ENCODE measurements at places on chromosomes 2 and 18.

DNA sequence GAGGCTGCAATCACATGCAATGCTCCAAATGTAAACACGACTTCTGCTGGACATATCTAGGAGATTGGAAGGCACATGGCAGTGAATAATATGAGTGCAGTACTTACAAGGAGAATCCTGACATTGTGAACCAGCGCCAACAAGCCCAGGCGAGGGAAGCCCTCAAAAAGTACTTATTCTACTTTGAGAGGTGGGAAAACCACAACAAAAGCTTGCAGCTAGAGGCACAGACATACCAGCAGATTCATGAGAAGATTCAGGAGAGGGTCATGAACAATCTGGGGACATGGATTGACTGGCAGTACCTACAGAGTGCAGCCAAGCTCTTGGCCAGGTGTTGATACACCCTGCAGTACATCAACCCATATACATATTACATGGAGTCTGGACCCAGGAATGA is 475.7 kb upstream of the CDH2 start:
- DNase-seq, result no peak

DNA sequence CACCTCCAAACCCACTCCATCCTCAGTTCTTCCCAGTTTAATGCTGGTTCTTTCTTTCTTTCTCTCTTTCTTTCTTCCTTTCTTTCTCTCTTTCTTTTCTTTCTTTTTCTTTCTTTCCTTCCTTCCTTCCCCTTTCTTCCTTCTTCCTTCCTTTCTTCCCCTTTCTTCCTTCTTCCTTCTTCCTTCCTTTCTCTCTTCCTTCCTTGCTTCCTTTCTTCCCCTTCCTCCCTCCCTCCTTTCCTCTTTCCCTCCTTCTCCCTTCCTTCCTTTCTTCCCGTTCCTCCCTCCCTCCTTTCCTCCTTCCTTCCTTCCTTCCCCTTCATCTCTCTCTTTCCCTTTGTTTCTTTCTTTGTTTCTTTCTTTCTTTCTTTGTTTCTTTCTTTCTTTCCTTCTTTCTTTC is 50.9 kb downstream of the PDCL3 start:
- no peak for DNase-seq

- DNase-seq, result no peak
Measured at GRCh38 chr2:149467436-149467835, 120.1 kb downstream of the MMADHC start.

- no peak for DNase-seq
Measured at GRCh38 chr2:102618452-102619413, 620 bp upstream of the SLC9A2 start.

DNA sequence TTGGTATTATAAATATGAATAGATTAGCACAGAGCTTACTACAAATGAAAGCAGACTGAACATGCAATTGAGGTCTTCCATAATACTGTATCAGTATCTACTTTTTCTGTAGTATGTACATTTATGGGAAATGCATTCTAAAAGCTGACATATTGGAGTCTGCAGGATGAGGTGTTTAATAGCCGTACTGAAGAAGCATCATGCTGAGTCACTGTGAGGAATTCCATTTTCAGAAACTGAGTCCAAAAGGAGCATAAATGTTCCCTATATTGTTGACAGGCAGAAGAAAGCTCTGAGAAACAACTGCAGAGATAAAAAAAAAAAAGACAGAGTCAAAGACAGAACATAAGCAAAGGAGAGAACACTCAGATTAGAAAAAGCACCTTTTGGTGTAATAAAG is 366.7 kb upstream of the SPHKAP start:
- no peak for DNase-seq

DNA sequence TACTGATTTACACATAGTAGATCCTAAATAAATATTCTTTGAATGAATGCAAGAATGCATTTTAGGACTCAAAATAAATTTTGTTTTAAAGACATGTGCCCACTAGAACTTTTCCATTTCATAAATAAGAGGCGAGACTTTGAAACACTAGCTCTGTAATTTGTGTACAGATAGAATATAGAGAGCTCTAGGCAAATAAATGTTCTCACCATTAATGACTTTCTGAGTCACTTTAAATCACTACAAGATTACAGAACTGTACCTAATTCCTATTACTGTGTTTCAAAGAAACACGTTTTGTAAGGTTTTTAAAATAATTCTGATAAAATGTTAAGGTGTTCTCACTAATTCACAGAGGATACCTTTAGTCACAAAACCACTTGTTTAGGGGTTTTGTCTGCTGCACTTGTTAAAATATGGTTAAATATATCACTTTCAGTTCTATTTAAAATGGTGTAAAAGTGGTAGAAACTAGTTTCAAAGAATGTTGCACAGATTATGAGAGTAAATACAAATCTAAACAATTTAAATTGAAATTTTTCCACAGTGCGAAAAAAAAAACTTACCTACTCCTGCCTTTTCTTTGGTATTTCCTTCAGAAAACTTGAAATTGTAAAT is 158.7 kb upstream of the ZC3H15 start:
- DNase-seq, result no peak

DNA sequence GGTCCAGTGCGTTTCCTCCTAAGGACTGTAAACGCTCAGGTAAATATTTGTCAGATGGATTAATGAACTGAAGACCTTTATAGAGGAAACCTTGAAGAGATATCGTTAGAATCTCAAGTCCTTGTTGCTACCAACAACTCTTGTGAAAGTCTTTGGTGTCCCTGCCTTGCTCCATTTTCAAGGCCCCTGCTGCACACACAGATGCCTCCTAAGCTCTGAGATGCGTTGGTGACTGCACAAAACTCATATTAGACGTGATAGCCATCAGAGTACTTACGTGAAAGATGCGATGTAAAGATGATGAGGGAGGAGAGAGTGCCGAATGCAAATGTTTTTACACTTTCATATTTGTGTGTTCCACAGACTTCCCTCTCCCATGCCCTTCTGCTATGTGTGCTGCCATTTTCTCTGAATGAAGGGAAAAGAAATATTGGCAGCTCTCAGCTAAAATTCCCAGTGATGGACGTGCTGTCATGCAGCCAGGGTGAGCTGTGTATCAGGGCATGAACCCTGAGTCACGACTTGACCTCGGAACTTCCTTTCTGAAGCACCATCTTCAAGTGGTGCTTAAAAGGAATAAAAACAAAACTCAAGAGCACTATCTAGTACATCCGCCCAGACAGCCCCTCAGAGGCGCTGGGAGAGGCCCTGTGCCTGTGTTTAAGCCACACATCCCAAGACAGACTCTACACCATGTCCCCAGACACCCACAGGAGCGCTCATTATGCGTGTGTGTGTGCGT is 117.4 kb downstream of the FAM210A start:
- DNase-seq, result peak; percentile 63

DNA sequence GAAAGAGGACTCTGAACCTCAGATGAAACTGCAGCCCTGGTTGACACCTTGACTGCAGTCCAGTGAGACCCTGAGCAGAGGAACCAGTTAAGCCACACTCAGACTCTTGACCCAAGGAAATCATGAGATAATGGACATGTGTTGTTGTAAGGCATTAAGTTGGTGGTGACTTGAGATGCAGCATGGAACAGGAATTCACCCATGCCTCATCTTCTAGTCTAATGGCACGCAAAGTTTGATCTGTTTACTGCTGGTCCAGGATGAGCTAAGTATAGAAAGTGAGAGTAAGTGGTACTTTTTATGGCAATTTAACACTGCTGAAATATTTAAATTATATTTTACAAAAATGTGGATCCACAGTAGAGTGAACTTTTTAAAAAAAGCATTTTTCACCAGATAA is 51.3 kb upstream of the LTBP1 start:
- DNase-seq, result no peak

GRCh38 chr2:6793371-6793770 is 72.3 kb downstream of the CMPK2 start:
- DNase-seq, result no peak

GRCh38 chr2:240856151-240856980 is 12.3 kb upstream of the AGXT start:
- DNase-seq, result no peak

- DNase-seq, result no peak
Measured at GRCh38 chr2:240498958-240499260, 58.9 kb downstream of the ANKMY1 start.

DNA sequence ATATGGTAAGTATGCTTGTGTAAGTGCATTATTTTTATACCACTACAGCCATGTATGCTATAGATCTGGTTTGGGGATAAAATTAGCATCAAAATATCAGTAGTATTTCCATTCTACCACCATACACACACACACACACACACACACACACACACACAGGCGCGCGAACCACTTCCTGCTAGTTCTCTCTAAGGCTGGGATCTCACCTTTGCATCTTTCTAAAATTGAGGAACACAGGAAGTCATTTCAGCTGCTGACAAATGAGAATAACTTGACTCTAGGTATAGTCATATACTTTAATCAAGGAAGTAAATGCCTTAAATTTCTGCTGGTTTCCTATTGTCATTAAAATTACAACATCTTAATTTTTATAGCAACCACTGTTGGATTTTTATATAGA is 72.5 kb downstream of the RBM43 start:
- DNase-seq, result peak; percentile 48
